Activated CD8-positive, alpha-beta memory T cell treated with anti-CD3 and anti-CD28 coated beads for 48 hours (primary cell): ENCODE measurements at places on chromosomes 1 and 21.

DNA sequence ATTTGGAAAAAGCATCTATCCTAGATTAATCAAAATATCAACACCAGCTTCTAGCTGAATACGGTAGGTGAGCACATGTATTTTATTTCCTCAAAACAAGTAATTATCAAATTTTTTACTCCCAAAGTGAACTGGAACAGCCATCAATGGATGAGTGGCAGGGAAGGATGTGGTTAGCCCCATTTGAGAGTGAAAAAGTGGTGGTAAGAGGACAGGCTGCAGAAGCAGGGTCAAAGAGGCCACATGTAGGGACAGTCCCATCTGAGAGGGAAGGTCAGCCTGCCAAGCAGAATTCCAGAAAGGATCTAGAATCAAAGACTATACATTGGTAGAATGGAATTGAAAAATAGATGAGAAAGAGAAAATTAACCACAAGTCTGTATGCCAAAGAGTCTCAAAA is 163.8 kb downstream of the SMYD3 start:
- DNase-seq = no peak

DNA sequence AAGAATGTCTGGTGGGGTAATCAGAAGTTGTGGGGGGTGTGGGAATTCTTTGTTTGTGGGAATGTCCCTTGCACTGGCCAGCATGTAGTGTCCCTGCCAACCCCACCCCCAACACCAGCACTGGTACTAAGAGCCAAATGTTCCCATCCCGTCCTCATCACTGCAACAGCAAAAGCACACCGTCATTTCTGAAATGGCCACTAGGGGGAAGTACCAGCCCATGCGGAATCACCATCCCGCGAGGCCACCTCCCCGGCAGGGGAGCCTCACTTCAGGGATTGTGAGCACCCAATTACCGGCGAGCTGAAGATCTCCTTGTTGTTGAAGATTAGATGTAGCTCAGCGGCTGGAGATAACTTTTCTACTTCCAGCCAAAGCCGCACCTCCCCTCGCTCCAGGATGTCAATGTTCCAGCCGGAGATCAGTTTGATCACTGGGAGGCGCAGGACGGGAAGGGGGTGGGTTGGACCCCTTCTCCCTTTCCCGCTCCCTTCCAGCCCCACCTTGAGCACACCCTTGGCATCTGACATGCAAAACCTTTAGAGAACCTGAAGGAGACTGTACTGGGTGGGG is 41.0 kb downstream of the MYOM3 start:
- peak; percentile 37 for DNase-seq

DNA sequence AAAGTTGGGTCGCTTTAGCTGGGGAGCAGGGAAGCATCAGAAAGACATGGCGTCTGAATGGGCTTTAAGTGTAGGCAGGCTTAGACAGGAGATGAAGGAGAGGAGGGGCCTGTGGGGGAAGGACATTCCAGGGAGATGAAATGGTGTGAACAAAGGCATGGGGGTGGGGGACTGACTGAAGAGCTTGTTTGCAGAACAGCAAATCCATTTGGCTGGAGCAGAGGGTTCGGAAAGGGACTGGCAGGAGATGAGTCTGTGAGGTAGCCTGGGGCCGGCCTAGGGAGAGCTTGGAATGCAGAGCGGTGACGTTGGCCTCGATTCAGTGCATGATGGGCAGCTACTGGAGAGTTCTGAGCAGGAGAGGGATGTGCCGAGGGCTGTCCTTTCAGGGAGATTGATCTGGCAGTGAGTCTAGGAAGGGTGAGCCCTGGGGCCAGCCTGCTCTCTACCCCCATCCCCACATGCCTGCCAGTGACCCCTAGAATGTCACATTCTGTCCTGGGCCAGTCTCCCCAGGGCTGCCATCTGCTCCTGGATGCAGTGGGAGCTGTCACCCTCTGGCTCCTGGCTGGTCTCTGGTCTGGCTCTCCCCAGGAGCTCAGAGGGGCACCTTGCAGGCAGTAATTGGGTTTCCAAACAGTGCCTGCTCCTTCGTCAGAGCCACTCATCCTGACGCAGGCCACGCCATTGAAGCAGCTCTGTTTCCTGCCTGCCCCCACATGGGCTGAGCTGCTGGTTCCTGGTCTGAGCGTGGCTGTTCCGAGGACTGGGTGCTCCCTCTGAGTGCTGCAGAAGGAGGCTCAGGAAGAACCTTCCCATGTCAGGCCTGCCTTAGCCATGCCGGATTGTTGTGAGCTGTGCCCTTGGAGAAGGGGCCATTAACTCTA is 22.3 kb upstream of the TMEM222 start:
- no peak for DNase-seq

DNA sequence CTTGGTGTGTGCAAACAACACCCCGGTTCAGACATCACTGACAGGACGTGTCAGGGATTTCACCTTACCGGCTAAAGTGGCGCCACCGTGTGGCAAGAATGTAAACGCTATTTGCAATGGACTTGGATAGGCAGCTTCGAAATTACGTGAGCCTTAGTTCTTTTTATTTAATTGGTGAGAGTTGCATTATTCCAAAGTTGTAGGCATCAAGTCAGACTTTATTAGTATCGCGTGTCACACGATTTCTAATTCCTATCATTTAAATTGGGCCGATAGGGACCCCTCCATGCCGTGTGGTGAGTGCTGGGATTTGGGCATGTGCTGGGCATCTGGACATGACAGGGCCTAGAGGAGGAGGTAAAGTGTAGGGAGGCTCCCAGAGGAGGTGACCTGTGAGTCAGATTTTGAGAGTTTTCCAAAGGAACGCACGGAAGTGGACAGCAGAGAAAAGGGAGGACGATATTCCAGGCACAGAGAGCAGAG is 14.5 kb upstream of the CPT2 start:
- peak; percentile 68 for DNase-seq

DNA sequence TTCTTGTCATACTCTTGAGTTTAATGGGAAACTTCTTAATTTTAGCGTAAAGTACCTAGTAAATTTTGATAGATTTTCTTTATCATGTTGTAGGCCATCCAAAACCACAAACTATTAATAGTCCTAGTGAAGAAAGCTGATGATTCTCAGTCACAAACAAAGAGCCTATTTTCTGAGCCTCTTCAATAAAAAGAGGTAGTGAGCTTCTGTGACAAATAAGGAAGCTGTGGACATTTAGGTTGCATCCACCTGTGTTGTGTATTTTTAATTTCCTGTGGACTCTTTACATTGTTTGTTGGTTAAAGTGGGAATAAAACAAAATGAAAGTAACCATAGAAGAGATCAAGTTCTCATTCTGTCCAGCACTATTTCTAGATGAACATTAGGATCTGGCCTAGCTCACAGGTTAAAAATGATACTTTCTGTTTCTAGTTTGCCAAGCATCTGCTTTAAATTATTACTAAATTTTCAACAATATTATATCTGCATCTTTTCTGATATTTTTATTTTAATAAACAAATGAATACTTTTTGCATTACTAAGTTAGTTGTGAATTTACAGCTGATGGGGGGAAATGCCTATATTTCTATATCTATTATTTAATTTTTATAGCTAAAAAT is 702.2 kb upstream of the ADGRL4 start:
- no peak for DNase-seq

DNA sequence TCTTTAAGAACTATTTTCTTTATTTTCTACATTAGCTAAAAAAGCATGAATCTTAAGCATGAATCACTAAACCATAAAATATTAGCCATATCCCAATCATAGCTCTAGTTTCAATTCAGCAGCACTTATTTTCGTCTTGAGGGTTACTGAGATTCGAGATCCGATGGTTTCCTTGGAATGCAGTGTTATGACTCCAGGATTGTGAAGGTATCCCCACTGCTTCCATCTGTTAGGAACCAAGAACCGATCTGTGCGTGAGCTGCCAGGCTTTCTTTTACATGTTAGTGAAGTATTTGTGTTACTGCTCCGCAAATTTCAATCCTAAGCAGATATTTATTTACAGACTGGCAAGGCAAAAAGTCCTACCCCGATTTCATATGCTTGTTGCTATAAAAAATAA is 18.8 kb downstream of the TNFRSF9 start:
- no peak for DNase-seq

DNA sequence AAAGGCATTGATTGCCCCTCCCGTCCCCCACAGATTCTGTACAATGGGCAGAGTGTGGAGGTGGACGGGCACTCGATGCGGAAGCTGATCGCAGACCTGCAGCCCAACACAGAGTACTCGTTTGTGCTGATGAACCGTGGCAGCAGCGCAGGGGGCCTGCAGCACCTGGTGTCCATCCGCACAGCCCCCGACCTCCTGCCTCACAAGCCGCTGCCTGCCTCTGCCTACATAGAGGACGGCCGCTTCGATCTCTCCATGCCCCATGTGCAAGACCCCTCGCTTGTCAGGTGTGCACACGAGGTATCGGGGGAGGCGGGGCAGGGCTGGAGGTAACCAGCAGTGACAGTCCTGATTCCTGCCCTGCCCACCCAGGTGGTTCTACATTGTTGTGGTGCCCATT is 44.8 kb upstream of the KDM4A start:
- DNase-seq = no peak

DNA sequence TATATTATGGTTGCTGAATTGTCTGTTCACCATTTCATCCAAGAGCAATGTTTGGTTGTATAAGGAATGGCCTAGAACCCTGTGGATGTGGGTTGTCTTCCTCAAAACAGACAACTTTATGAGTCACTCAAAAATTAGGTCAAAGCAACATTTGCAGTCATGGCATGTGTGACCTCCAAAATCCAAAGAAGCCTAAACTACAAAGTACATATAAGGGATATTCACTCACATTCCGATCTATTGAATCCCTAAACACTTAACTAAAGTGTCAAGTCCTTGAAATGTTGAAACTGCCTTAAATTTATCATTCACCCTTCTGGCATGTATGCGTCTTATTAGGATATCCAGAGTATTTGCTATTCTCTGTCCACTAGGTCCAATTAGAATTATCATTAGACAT is 491.5 kb downstream of the NUF2 start:
- DNase-seq = no peak

GRCh38 chr1:54356680-54357147 is 49.5 kb downstream of the SSBP3 start:
- DNase-seq = no peak

DNA sequence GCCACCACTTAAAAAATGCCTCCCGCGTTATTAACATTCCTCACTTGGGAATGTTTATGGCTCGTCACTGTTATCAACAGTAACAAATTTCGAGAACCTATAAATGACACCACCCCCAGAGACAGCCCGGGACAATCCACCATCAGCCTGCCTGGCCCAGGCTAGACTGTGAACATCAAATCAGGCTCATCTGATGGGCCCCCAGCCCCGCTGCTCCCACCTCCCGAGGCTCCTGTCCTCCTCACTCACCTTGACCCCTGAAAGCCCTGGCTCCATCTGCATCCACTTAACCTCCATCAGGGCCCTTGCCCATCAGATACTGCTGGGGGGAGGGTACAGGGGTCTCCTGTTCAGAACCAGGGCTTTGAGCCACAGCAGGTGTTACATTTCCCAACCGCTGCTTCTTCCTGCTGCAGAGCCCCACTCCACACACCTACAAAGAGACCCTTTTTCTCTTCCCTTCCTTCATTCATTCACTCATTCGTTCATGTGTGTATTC is 156.5 kb upstream of the VAMP3 start:
- no peak for DNase-seq

DNA sequence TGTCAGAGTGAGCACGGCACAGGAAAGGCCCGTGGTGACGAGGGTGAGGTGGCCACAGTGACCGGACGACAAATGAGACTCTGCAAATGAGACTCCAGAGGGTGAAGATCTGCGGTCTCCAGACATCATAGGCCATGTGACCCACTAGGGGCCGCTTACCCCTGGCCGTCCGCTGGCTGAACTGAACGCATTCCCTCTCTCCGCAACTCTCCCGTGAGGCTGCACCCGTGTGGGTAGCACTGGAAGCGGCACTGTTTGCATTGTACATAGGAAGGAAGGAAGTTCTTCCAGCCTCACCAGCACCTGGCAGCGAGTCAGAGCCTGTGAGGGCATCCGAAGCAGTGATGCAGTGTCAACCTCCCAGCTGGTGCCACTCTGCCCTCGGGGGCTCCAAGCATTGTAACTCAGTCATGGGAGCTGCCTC is 23.6 kb upstream of the SPSB1 start:
- DNase-seq = no peak
